ENCODE measurements at places on chromosomes 13 and 19. TPM values are rescaled to one million over a fixed set of nuclear protein-coding genes. Genes with fewer than 3 reads are reported as not detected.

PABPC3 gene
- 0.83 TPM for polyA plus RNA-seq

ZNF491 gene
- 5.1 TPM for polyA plus RNA-seq

ZNF471 gene
- polyA plus RNA-seq = 16.0 TPM

SIGLEC5 gene
- polyA plus RNA-seq = 0.40 TPM

TGFBR3L gene
- 1.3 TPM for polyA plus RNA-seq

A1BG gene
- 1.6 TPM for polyA plus RNA-seq
